Effector CD8-positive, alpha-beta T cell (primary cell): ENCODE measurements at places on chromosomes 5 and 9.

DNA sequence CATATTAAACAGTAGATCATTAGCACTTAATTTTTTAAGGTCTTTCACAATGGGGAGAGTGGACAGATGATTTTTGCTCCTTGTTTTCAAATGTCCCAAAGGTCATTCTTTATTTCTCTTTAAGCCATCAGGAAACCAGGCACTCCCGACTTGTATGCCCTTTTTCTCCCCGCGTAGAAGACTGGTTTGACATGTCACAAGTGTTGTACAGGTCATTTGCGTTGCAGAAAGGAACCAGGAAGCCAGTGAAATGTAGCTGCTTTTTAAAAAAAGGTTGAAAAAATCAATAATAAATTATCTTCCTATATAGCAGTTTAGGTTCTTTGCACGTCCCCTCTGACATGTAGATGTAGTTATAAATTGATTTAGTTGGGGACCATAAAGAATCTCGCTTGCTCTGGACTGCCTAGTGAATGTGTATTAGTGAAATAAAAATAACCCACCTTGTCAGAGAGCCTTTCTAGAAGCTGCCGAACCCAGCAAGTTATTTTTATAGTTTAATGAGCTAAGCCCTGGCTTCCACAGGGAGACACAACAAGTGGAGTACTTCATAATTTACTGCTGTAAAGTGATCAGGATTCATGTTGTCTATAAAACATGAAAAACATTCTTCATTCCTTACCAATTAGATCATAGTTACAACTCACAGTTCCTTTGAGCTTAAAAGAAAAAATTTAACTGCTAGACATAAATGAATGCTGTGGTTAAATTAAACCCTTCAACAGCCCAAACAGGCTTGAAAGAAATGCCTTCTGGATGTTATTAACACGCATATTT, 404.6 kb downstream of the CSNK1G3 start:
- no peak for DNase-seq

GRCh38 chr5:10391130-10391529, 37.6 kb downstream of the MARCHF6 start:
- no peak for DNase-seq

DNA sequence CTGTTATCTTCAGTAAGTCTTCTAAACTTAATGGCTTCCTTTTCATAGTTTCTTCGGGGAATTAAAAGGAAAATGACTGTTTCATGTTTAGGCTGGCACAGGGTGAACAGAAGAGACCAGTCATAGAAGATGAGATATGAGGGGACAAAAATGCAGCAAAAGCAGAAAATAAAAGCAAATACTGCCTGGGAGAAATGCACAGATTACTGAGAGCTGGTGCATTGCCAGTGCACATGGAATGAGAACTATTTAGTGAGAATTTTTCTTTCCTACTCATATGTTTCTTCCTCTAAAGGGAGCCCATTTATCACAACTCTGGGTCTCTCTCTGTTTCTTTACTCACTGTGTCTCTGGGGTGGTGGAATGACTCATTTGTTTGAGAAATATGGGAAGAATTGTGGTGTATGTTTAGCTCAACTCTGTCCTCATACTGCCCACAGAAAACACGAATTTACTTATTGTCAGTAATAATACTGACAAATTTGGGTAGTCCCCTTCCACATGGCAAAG, 25.9 kb upstream of the ANKRD55 start:
- no peak for DNase-seq

DNA sequence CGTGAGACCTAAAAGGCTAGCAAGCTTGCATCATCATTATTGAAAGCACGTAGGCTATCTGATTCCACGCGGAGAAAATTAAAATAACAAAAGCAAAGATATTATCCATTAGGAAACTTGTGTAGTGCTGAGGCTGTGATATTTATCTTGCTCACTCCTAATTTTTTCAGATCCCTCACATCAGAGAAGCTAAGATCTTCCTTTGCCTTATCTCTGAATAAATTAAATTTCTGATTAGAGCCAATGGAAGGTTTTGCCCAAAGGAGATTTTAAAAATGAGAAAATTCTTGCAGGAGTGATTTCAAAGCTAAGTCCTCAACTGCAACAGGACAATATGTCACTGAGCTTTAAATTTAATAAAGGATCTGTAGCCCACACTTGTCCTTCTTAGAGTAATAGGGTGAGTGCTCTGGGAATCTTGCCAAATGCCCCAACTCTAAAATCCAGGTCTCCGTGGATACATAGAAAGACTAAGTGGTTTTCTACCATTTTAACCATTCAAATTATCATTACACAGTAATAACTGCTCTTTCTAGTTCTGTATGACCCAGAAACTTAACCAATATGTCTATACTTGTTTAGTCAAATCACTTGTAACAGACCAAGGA, 295.0 kb downstream of the CAAP1 start:
- no peak for DNase-seq

GRCh38 chr5:52854301-52854700, 66.6 kb downstream of the ITGA1 start:
- no peak for DNase-seq

DNA sequence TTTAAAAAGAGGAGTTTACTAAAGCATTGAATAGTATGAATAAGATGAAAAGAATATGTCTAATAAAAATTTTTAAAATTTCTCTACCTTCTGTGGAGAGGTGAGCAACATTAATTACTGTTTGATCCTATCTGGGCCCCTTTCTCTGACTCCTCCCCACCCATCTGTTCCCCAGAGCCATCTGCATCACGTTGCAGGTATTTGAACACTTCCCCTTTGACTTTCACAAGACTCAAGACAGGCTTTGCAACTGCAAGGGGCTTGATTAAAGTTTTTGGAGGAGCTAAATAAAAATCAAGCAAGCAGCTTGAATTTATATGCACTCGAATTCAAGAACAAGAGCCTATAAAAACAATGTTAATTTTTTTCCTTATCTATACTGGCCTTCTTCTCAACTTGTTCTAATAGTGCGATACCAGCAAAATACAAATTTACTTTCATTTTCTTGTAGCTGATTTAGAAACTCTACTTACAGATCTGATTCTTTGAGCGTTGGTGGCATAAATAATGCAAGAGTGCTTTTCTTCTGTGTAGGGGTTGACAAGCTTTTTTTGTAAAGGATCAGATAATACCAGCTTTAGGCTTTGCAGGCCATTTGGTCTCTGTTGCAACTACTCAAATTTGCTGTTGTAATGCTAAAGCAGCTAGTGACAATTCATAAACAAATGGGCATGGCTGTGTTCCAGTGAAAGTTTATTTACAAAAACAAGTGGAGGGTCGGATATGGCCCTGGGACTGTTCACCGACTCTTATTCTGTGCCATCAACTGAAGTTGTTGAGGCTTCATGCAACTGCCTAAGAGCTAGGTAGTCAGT, 21.2 kb downstream of the TXNDC8 start:
- no peak for DNase-seq
